Activated T-helper 9 cell treated with anti-CD3 and anti-CD28 coated beads, Interleukin-2, amount 50 U/mL, for 16 hours (primary cell): ENCODE measurements at places on chromosomes 2 and 18.
A peak's percentile ranks its signal among the peaks of the same experiment; 100 is the strongest.

DNA sequence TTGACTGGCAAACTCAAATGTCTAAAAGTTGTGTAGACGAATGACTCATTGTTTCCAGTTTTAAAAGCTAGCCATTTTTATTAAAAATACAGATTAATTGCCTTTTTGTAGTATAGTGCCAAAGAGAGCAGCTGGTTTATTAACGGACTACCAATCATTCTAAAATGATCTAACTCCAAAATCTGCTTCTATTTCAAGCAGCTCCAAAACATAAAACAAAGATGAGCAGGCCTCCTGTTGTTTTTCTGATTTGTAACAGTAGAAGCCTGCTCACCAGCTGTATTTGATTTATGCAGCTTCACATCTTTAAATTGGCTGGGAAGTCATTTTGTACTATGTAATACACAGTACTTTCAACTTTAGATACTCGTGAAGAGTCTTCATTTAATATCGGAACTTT is 171.8 kb downstream of the UBR3 start:
- no peak for DNase-seq

- DNase-seq: no peak
These were observed 6.4 kb upstream of the BOK start for GRCh38 chr2:241551998-241552737.

DNA sequence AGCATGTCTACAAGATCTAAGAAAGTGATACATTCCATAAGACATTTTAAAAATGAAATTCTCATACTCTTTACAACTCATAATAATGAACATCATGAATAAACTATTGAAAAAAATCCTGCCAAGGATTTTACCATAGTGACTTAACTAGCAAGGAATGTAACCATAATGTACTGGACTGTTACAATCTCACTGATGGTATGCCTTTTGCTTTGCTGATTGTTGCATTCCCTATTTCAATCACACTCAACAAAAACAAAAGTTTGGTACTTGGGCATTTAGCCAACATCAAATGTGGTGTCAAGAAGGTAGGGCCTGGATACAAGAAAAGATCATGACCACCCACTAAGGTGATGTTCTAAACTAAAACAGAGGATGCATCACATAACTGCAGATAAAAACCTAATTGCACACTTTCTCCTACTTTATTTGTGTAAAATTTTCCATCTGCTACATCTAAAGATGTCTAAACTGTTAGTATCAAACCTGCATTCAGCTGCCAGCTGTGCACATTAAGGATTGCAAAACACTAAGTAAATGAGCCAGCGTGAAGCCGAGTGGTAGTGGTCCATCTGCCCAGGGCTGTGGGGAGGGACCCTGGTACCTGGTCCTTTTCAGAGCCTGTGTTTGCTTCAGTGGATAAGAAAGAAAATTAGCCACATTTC is 564.4 kb downstream of the ZEB2 start:
- DNase-seq: no peak

DNA sequence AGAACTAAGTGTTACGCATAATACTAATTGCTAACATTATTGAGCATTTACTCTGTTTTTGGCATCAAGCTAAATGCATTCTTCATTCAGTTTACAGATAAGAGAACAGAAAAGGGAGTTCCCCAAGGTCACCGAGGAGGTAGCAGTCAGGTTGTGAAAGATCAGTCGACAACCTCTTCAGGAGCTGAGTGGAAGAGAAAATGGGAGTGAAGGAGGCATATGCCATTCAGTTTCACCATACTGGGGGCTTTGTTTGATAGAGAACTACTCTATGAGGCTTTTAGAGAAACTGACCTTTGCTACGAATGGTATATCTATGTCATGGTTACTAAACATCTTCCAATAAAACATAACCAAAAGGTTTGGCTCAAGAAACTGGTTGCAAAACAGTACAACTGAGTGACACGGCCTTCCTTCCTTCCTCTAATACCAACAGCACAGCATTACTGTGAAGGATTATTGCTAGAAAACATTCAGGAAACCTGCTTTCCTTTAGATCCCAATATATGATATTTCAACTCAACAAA is 112.1 kb downstream of the RBMS1 start:
- DNase-seq: no peak

DNA sequence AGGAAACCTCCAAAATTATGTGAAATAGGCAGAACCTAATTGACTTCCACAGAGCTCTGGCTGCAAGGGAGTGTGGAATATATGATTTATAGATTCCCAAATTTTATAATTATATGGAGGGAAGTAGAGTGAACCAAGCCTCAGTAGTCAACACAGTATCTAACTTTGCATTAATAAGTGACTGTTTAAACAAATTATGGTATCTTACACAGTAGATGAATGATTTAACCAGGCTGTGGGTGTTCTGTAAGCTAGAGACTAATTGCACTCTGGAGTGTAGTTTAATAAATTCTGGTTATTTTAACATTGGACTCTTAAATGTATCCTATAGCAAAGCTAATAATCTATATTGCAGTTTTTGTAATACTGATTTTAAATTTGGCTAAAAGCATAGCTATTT is 183.5 kb downstream of the KIAA1328 start:
- DNase-seq: no peak

- no peak for DNase-seq
These were observed 1019.6 kb upstream of the PIK3C3 start for GRCh38 chr18:40935423-40935822.

DNA sequence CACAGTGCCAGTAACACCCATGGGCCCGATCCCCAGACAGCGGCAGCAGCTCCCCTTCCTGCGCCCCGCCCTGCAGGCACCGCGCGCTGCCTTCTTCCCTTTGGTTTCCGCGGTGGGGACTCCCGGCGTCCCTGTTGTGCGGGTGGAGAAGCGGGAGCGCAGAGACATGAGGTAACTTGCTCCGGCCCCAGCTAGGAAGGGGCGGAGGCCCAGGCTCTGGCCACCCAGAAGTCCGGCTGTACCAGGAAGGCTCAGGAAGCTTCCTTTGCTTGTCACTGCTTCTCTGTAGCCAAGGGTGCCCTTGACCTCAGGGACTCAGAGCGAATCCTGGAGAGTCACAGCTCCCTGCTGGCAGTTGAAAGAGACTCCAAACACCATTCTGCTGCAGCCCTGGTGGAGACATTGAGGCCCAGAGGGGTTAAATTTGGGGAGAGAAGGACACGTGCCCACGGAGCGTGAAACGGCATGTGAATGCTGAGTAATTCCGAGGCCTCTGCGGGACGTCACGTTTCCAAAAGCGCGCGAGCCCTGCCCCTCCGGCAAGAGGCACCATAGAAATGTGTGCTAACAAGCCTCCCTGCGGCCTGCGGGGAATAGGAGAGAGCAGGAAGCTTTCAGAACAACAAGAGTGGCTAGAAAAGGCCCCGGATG is 6.7 kb upstream of the ADCY3 start:
- DNase-seq: no peak

- DNase-seq: no peak
These were observed 993 bp downstream of the COX7A2L start for GRCh38 chr2:42359965-42360483.

DNA sequence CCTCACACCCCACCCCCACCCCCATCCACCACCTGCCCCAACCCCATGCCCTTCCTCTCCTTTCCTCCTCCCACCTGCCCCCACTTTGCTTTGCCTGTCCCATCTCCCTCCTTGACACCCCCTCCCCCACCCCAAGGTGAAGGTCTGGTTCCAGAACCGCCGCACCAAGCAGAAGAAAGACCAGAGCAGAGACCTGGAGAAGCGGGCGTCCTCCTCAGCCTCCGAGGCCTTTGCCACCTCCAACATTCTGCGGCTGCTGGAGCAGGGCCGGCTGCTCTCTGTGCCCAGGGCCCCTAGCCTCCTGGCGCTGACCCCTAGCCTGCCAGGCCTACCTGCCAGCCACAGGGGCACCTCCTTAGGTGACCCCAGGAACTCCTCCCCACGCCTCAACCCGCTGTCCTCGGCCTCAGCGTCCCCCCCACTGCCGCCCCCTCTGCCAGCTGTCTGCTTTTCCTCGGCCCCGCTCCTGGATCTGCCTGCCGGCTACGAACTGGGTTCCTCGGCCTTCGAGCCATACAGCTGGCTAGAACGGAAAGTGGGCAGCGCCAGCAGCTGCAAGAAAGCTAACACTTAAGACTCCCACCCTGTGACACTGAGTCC is 3.0 kb upstream of the ATP6V1B1 start:
- DNase-seq: no peak

DNA sequence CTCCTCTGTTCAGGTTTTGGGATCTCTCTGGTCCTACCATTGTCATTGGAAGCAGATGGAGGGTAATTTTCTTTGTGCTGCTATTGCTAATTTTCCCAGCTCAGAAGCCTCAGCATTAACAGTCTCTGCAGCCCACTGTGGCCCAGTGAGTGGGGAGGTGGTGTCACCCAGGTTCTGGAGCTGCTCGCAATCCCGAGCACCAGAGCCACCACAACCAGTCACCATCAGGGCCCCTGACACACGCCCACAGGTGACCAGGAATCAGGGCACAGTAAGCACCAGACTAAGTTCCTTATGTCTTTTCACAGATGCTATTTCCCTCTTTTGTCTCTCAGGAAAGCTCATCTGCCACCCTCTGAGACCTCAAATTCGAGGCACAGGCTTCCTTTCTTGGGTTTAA is 87.9 kb downstream of the SEPTIN10 start:
- DNase-seq: no peak

- DNase-seq: no peak
These were observed 56.1 kb downstream of the NEDD4L start for GRCh38 chr18:58100154-58100553.

DNA sequence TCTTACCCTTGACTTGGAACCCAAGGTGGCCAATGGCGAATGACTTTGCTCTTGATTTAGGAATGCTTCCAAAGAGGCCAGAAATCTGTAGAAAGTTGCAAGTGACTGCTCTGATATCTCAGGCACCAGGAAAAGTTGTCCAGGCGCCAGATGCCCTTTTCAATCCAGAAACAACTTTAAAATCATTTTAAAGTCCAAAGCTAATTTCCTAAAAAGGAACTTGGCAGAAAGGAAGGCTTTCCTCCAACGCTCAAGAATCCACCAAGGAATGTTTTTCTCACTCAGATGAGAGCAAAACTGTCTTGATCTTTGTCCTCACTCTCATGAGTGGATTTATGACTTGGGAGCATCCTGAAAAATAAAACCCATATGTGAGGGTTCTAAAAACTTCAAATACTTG is 5.3 kb downstream of the NGEF start:
- no peak for DNase-seq

- no peak for DNase-seq
These were observed 13.6 kb upstream of the ZSCAN30 start for GRCh38 chr18:35303610-35304009.

DNA sequence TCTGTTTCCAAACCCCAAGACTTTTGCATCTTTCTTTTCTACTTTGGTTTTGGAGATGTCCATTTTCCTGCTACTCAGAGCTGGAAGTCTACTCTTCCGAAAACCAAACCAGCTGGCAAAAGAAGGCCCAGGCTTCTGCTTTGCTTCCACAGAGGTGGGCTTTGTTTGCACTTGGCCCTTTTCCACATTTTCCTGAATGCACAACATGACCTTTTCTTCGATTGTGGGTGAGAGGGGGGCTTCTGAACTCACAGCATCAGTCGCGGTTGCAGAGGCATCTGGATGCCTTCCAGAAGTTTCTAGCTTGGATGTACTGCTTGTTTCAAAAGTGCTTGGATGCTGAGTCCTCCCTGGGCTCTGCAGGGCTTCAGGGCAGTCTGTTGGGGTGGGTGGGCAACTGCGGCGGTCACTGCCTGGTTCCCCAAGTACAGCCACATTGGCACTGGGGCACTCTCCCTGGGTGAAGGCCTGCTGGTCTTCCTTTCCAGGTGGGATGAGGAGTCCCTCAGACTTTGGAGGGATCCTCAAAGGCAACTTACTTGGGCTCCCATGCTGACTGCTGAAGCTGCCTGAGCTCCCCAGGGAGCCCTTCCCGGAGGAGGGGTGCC is 112.3 kb upstream of the LYPD1 start:
- DNase-seq: no peak

GRCh38 chr18:48956356-48956755 is 5.6 kb upstream of the SMAD7 start:
- no peak for DNase-seq

DNA sequence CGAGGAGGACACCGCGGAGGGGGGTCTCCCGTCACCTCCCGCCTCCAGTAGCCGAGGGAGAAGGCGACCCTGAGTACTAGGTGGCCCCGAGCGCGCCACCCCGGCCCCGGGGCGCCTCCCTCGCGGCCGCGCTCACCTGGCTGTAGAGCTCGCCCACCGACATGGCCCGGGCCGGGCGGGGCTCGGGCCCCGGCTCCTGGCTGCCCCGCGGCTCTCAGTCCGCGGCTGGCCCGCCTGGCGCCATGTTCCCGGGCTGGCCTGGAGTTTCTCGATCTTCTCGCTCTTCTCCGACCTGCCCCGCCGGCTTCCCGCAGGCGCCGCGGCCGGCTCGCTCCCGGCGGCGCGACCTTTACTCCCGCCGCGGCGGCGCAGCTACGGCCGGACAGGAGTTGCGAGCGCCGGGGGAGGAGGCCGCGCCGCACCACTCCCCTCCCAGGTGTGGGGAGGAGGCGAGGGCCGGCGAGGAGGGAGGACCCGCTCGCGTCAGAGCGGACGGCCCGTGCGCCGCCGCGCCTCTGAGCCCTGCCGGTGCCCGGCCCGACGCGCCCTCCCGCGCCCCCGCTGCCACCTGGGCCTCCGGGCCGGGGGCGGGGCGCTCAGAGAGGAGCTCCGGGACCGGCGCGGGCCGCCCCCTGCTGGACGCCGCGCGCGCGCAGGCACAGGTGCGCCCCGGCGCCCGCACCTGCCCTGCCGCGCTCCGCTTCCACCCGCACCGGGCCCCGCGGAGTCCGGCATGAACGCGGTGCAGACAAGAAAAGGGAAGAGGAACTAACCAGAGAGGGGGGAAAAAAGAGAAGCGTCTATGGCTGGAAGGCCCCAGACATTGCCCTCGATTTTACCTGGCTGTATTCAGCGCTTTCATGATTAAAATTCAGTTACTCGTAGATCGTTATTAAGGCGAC is at the start of gene MYO5B:
Gene MYO5B, minus strand, starts transcription at position 517 of the 902 bp plus-strand sequence. Its CDS starts 354 bp downstream, at position 163.
- peak; percentile 26 for DNase-seq

- no peak for DNase-seq
These were observed 5.4 kb downstream of the SEMA4F start for GRCh38 chr2:74659462-74659861.

DNA sequence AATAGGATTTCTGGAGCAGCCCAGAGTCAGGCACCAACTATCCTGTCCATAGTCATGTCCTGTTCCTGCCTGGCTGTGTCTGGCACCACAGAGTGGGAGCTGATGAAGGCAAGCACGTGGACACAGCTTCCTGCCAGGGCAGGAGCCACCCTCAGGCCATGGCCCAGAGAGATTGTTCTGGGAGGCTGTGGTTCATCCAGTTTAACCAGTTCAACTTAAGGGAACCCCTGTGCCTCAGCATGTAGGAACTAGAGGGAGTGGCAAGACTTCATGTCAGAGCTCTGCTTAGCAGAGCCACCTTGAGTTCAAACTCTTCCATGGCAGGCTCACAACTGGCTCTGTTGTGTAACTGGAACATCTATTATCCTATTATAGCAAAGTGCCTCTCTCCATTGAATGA is 73.2 kb upstream of the NCKAP5 start:
- DNase-seq: no peak
